ENCODE measurements at places on chromosomes 11 and 22. TPM values are rescaled to one million over a fixed set of nuclear protein-coding genes. Genes with fewer than 3 reads are reported as not detected.

- DNase-seq = no peak
Observed at GRCh38 chr11:65529475-65530156, 4.7 kb downstream of the SCYL1 start.

DNA sequence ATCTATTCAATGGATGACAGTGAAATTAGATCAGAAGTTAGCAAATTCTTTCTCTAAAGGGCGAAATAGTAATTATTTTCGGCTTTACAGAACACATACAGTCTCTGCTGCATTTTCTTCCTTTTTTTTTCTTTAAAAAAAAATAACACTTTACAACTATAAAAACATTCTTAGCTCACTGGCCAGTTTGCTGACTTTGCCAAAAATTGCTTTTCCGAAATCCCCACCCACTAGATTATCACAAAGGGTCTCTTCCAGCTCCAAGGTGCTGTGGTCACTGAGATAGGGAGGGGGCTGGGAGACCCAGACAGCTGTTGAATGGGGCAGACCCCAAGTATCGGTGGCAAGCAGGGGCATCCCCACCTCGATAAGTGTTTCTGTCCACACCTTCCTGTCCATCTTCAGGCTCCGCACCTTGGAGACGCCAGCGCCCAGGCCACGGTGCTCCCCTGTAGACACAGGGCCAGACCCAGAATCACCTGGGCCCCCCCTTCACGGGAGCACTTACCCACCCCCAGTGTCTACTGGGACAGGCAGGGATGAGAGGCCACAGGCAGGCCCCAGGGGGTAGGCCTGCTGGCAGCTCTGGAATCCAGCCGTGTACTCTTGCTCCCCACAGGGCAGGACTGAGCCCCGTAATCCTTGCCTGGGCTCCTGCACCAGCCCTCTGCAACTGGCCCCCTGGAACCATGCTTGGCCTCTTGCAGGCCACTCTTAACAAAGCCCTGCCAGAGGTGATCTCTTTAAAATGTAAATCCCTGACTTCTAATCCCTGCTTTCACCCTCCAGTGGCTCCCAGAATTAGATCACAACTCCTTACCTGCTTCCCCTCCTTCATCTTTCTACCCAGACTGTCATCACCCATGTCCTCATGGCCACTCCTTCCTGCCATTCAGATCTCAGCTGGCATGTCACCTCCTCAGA is 31.5 kb upstream of the PDE2A start:
- no peak for DNase-seq

The SLC22A9 gene
- polyA plus RNA-seq = 0.03 TPM

The GDPD4 gene
- polyA plus RNA-seq = 1.4 TPM

DNA sequence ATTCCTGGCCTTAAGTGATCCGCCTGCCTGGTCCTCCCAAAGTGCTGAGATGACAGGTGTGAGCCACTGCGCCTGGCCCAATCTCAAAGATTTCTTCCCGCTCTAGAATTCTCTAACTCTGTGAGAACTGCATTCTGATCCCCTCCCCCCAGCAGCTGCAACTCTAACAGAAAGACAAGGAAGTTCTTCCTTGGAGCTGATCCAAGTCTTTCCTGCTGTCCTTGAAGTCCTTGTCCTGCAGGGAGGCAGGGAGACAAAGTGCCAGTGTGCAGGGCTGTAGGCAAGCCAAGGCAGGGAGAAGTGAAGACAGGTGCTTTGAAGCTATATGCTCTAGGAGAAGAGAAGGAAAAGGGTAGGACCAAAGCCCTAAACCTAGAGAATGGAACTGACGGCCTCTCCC is 9.5 kb upstream of the GGA1 start:
- no peak for DNase-seq

- no peak for DNase-seq
Observed at GRCh38 chr11:8342821-8343681, 79.4 kb upstream of the LMO1 start.

The CPT1B gene
- polyA plus RNA-seq = 17.1 TPM

DNA sequence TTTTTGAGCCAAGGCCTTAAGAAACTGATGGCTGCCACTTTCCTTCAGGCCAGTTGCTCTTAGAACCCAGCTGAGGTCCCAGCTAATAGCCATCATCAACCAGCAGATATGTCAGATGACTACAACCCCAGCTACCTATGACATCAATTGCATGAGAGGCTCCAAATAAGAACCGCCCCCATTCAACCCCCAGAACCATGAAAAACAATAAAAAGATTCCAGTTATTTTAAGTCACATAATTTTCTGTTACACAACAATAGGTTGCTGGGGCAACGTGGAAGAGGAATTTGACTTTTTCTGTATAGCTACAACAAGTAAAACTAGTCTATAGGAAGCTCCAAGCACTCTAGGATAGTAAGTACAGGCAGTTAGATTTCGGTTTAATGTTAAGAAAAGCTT is 216.3 kb upstream of the MTNR1B start:
- no peak for DNase-seq

DNA sequence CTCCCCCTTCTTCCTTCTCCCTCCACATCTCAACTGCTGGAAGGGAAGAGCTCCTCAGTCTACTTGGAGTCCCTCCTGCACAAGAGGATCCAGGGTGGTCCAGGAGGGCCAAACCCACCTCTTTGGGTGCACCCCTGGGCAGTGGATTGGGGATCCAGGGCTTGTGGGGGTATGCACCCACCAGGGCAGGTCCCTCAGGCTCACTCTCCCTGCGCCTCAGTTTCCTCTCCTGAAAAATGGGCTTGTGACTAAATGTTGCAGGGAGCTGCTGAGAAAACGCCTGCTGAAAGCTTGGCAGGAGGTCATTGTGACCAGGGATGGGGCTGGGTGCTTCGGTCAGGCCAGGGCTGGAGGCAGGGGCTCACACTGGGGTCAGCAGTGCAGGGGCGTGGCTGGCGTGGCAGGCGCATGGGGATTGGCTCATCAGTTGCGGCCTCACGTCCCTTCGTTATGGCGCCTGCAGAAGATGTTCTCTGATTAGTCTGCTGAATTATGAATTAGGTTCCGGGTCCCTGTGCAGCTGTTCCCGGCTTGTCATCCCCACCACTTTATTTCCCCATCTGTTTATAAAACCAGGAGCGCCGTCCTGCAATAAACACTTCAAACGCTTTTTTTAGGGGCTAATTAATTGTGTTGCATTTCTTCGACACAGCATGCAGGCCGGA is 25.7 kb upstream of the CCDC188 start:
- DNase-seq = no peak

The MRGPRF gene
- 28.3 TPM for polyA plus RNA-seq

- no peak for DNase-seq
Observed at GRCh38 chr22:50270666-50271394, 650 bp upstream of the MAPK11 start.

- no peak for DNase-seq
Observed at GRCh38 chr11:111329306-111330204, 31.2 kb downstream of the POU2AF3 start.

GRCh38 chr22:50507991-50508884 is at the start of gene NCAPH2:
Gene NCAPH2 (plus strand): TSS chr22:50508224. CDS start chr22:50508338, 114 bp downstream.
- DNase-seq = peak; percentile 98

- no peak for DNase-seq
Observed at GRCh38 chr11:63869171-63869591, 30.3 kb downstream of the MARK2 start.

- no peak for DNase-seq
Observed at GRCh38 chr11:73157101-73158010, 15.2 kb upstream of the FCHSD2 start.

- no peak for DNase-seq
Observed at GRCh38 chr22:36727927-36728488, 24.5 kb upstream of the CACNG2 start.

DNA sequence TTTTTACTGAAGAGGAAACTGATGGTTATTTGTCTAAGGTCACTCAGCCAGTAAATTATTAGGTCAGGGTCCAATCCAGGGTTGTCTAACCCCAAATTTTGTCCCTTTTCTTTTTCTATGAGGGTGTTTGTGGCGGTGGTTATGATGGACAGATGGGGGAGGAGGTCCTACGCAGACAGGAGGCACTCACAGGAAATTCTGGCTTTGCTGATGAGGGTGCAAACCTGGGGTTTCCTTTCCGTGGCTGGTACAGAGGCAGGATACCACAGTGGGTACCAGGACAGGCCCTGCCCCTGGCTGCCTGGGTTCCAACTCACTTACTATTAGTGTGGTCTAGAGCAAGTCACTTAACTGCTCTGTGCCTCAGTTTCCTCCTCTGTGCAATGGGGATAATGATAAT is 91.0 kb downstream of the RRM1 start:
- no peak for DNase-seq

DNA sequence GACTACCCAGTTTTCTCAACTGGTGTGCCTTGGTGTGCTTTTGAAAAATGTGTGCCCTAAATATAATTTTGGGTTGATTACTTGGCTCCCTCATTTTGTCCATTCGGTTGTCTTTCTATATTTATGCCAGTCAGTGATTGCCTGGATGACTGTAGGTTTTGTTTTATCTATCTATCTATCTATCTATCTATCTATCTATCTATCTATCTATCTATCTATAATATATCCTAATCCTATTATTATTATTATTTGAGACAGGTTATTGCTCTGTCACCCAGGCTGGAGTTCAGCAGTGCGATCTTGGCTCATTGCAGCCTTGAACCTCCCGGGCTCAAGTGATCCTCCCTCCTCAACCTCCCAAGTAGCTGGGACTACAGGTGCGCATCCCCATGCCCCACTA is 111.4 kb upstream of the GRK3 start:
- DNase-seq = no peak

DNA sequence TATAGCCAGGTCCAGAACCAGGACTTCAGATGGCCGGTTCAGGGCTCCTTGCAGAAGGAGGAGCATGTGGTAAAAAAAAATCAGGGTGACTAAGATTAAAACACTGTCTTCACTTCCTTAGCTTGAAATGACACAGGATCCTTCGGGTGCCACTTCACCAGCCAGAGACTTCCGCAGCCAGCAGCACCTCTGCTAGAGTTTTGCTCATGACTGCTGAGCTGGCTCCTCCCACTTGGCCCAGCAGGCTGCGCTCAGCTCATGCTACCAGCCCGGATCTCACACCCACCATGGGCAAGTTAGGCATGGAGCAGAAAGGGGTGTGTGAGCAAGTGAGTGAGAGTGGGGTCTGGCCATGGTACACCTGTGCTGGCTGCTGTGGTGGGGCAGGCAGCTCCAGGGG is 6.6 kb upstream of the MS4A18 start:
- no peak for DNase-seq

DNA sequence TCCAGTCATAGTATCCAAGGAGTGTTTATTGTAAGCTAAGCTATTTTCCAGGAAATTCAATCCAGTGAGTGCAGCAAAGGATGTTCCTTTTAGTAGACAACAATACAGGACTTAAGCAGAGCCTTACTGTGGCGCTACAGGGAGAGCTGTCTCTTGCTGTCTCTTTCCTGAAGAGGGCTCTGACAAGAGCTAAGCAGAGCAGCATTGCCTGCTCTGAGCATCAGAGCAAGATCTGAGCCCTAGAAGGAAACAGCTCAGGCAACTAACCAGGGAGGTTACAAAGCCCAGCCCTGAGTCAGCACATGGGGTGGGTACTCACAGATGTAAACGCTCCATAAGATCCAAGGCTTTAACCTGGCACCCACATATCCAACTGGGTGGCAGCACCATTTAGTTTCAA is 8.0 kb downstream of the LAYN start:
- DNase-seq = no peak

DNA sequence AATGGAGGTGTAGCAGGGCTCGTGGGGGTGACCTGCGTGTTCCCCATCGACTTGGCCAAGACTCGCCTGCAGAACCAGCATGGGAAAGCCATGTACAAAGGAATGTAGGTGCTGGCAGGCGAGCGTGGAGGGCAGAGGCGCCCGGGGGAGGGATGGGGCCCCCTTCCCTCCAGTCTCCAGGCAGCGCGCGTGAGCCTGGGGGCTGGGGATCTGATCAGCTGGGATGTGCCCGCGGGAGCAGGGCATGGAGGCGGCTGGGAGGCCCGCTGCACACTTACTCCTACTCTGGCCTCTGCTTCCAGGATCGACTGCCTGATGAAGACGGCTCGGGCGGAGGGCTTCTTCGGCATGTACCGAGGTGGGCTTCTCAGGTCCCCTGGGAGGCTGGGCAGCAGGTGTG is 17.8 kb downstream of the SLC25A18 start:
- DNase-seq = no peak

- DNase-seq = no peak
Observed at GRCh38 chr11:75147191-75147874, 3.6 kb upstream of the SLCO2B1 start.

DNA sequence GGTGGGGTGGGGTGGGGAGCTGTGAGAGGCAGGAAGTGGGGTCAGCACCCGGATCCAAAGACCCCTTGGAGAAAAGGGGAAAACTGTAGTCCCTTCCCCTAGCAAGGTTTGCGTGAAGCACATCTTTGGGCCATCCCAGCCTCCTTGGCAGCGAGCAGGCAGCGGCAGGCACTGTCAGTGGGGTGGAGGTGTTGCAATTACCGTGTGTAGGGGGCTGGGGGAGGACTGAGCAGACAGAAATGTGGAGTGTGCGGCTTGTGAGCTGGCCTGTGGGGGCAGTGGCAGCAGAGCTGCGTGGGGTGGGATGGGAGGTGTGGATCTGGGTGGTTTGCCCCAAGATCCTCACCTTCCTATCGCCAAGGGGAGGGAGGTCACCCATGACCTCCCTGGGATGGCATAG is 16.4 kb downstream of the DAGLA start:
- no peak for DNase-seq

GRCh38 chr22:41397143-41397811 is 15.5 kb downstream of the TEF start:
- no peak for DNase-seq

DNA sequence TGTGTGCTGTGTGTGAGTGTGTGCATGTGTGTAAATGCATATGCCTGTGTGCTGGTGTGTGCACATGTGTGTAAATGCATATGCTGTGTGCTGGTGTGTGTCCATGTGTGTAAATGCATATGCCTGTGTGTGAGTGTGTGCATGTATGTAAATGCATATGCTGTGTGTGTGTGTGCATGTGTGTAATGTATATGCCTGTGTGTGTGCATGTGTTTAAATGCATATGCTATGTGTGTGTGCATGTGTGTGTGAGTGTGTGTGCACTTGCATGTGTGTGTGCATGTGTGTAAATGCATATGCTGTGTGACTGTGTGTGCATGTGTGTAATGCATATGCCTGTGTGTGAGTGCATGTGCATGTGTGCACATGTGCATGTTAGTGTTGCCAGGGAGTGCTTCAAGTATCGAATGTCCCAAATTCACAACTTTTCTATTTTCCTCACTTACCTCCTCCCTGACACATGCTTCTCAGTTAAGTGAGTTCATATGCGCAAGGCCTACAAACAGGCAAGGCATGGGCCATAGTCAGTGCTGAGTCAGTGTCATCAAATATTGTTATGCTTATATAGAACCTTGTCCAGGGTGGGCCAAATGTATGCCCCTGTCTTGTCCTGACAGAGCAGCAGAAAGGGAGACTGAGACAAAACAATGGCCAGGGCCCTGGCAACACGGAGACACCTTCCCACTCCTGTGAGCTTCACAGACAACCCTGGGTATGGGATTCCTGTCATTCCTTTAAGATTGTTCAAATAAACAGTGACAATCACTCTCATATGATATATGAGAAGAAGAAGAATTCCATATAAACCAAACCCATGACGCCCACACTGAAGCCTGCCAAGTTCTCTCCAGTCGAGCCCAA is 38.6 kb downstream of the GGTLC2 start:
- no peak for DNase-seq

- peak; percentile 72 for DNase-seq
Observed at GRCh38 chr22:26679003-26679629, 21.7 kb downstream of the MIAT start.

GRCh38 chr22:22941831-22942510 is 54.4 kb downstream of the IGLL5 start:
- DNase-seq = no peak

The MED15 gene
- 62.9 TPM for polyA plus RNA-seq

The TREH gene
- 3.0 TPM for polyA plus RNA-seq

- no peak for DNase-seq
Observed at GRCh38 chr11:10283991-10284390, 10.0 kb downstream of the SBF2 start.

- DNase-seq = no peak
Observed at GRCh38 chr11:36617543-36618362, 19.7 kb upstream of the RAG2 start.

The SNX32 gene
- polyA plus RNA-seq = 2.3 TPM

The ADAMTS15 gene
- 65.7 TPM for polyA plus RNA-seq
